ENCODE measurements at places on chromosomes 11 and 22. TPM values are rescaled to one million over a fixed set of nuclear protein-coding genes. Genes with fewer than 3 reads are reported as not detected.

OR52I1 gene
- polyA plus RNA-seq = not detected

KCNE3 gene
- polyA plus RNA-seq = not detected

KRTAP5-2 gene
- polyA plus RNA-seq = not detected

OR4C13 gene
- polyA plus RNA-seq = not detected

GRM5 gene
- 6.9 TPM for polyA plus RNA-seq

REXO2 gene
- 58.7 TPM for polyA plus RNA-seq

MS4A3 gene
- not detected for polyA plus RNA-seq

RPL3 gene
- 223 TPM for polyA plus RNA-seq

MPEG1 gene
- polyA plus RNA-seq = not detected

OR8D1 gene
- polyA plus RNA-seq = not detected

OR52J3 gene
- not detected for polyA plus RNA-seq

WT1 gene
- polyA plus RNA-seq = 10.4 TPM

E2F8 gene
- not detected for polyA plus RNA-seq

SLC5A4 gene
- polyA plus RNA-seq = 0.22 TPM

DEFB131B gene
- not detected for polyA plus RNA-seq
